ENCODE measurements at places on chromosomes 11 and 22.

DNA sequence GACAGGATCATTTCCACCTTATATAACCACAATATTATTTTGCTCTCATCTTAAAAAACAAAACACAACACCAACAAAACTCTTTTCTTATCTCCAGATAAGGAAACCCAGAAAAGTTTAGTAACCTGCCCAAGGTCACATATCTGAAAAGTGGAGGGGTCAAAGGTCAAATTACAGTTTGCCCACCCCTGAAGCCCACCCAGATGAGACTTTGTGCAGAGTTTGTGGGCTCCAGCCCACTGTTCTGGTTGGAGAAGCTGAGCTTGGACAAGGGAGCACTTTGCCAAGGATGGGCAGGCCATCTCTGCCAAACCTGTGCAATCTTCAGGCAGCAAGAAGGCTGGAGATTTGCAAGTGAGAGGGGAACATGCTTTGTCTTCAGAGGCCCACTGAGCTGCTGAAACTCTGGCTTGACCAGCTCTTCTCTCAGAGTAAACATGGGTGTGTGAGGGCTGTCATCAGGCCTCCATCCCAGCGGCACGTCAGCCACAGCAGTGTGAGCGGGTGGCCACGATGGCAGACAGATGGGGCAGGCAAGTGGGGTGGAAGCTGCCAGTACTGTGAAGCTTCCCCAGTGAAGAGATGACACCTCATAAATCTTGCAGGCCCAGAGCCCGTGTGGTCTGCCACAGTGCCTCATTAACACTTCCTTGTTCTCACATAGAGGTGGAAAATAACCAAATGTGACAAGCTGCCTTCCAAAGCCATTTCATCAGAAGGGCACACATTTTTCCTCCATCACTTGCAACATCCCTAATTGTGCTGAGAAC, 111.8 kb downstream of the CCDC81 start:
- no peak for DNase-seq

GRCh38 chr11:42036201-42036600, 576.7 kb upstream of the LRRC4C start:
- DNase-seq = no peak

GRCh38 chr11:69931994-69932910, 113.0 kb upstream of the FGF3 start:
- DNase-seq = no peak

GRCh38 chr11:21588754-21589153, 604.1 kb upstream of the ANO5 start:
- DNase-seq = no peak

- no peak for DNase-seq
Observed at GRCh38 chr11:34267013-34267412, 90.8 kb downstream of the ABTB2 start.

- DNase-seq = no peak
Observed at GRCh38 chr11:133829566-133829965, 15.7 kb downstream of the SPATA19 start.

DNA sequence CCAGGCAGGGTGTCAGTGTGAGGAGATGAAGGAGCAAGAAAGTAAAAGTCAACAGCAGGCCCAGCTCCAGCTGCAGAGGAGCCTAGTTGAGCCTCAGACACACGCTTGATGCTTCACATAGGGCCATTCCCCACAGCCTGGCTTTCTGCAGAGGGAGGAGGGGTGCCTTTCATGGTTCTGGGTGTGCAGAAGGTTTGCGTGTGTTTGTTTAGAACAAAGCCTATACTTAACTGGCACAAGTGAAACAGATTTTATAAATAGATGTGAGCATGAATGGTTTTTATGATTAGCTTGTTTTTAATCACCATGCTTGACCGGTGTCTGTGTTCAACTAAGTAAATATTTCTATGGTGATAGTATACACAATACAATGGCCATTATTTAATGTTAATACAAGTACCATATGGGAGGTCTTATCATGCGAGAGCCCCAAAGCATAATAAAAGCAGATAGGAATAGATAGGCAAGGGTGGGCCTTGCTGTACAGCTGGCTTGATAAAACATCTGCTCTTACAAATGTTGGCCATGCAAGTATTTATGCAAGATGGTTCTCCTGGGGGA, 290.2 kb downstream of the ETS1 start:
- peak; percentile 37 for DNase-seq

DNA sequence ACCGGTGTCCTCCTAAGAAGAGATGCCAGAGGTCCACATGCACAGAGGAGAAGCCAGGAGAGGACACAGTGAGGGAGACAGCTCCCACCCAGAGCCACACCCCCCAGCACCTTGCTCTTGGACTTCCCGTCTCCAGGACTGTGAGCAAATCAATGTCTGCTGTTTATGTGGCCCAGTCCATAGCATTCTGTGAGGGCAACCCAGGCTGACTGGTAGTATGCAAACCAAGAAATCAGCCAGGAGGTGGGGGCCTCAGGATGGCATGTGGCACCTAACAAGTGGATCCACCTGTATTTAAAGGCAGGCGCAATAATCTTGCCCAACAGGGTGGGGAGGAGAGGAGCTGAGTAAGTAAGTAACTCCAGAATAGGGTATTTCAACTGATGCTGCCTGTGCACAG, 136.4 kb downstream of the BRD1 start:
- no peak for DNase-seq

DNA sequence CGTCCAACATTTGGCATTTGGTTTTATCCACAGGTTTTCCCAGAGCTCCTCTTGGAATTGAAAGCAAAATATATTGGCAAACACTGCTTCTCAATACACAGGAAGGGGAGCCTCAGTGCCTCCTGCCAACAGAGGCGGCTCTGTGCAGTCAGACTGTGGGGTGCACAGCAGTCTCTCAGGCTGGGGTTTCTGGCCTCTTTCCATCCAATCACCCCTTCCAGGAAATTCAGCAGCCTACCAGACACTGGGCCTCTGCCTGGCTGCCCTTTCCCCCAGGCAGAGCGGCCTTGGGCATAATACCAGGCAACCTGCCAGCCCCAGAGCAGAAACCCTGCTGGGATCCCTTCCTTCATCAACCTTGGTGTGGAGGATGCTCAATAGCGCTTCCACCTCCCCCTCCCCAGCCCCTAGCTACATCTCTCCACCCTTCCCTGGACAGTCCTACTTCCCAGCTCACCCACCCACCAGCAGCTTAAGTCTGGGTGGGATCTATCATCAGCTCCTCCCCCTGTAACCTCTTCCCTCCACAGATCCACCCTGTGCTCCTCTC, 17.8 kb upstream of the RAPSN start:
- no peak for DNase-seq

DNA sequence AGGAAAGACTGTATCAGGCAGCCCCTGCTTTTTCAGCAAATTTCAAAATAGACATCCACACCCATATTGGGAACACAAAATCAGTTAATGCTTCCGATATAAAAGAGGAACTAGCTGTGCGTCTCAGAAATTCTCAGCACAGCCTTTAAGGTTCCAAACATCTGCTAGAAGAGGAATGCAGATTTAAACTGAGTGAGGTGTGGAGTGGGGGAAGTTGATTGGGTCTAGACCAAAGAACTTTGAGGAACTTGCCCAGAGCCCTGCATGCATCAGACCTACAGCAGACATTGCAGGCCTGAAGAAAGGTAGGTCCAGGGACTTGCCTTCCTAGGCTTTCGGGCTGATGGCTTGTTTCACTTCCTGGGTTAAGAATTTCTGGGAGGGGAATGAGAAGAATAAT, at the start of gene MS4A4A:
Gene MS4A4A, plus strand, starts transcription at position 255 of the 400 bp plus-strand sequence. Its CDS starts 10 bp downstream, at position 265.
- no peak for DNase-seq

- no peak for DNase-seq
Observed at GRCh38 chr11:60282286-60282685, 1.8 kb downstream of the MS4A4A start.

GRCh38 chr11:65916391-65916790, 2.5 kb downstream of the C11orf68 start:
- no peak for DNase-seq

DNA sequence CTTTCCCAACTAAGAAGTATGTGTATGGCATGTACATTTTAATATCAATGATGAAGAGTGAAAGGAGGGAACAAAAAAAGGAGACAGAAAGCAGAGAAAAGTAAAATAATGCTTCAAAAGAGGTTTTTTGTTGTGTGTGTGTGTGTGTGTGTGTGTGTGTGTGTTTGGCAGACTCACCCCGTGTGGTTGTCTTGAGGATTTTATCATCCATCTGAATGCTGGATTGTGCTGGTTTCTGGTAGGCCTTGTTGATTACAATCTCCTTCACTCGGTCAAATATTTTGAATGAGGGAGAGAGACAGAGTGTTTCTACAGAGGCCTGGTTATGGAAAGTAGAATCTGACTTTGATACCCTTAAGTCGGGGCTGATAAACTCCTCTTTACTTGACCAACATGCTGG, 128.5 kb downstream of the ENTHD1 start:
- DNase-seq = no peak

GRCh38 chr11:35907648-35908431, 36.0 kb upstream of the LDLRAD3 start:
- peak; percentile 58 for DNase-seq

DNA sequence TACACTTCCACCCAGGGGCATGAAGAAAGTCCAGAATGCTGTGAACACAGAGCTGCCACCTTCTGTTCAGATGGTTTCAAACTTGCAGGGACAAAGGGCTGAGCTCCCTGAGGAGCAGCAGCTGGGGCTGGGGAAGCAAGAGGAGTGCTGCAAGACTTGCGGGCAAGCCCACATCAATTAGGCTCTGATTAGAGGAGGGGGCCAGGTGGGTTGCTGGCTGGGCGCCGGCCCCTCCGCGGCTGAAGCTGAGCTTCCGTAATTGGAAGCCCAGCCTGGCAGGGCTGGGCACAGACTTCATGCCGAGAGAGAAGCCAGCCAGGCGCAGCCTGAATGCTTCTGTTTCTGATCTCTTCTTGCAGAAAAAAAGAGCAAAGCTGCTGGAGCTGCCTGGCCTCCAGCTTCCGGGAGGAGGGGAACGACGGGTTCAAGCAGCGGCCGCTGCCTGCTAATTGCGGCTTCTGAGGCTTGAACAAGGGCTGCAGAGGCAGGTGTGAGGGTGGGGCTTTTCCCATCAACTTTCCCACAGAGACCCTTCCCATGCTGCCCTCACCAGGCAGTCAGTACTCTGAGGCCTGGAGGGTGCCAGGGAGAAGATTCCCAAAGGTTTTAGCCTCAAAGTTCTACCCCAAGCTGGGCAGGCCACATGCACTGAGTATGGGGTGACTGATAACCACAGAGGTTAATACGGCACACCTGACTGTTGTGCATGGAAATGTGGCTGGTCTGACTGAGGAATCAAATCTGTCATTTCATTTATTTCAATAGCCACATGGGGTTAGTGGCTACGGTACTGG, 91.1 kb upstream of the LMO1 start:
- no peak for DNase-seq

DNA sequence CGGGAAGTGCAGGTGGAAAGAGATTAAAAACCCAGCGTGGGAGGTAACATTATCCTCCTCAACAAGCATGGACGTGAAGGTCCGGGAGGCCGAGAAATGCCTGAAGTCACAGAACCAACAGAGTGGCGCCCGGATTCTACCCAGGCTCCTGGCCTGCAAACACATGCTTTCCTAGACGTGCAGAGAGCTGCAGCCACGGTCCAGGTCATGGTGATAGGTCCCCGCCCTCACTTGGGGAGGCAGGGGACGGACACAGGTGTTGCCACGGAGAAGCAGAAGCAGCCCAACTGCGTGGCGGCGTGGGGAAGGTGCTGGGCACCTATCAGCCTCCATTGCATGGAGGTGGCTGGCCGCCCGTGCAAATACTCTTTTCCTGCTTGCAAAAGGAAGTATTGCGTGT, 148.8 kb downstream of the MPPED1 start:
- no peak for DNase-seq

DNA sequence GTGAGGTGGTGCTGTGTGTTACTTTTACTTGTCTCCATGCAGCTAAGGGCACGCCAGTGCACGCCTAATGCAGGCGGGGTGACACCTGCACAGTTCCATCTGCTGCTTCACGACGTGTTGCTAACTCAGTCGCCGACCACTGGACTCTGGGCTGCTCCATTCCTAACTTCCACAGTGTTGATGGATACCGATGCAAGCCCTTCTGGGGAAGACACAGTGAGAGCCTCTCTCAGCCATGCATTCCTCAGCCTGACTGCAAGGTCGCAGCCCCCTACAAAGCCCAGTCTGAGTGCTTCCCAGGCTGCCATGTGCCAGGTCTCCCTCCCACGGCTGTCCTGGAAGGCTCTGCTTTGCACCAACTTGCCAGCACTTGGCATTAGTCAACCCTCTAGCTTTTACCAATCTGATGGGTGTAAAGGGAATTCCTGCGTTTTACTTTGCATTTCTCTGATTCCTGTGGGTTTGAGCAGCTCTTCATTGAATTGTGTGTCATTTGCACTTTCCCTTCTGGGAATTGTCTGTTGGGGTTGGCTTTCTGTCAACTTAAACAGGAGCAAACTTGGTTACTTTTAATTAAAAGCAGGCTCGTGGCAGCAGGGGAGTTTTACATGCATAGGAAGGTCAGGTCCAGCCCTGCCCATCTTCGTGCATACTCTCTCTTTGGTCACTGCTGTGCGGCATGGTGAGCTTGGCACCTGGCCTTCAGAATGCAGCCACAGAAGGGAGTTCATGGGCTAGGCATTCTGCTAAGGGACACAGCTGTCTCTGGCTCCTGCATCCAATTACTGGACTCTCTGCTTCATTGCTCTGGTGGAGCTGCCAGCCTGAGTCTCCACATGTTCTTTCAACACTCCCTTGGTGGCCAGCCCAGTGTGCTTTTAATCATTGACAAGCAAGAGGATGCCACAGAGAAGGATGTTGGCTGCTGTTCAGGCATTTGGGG, 34.6 kb upstream of the SHANK2 start:
- peak; percentile 53 for DNase-seq

- DNase-seq = peak; percentile 98
Observed at GRCh38 chr11:122197066-122197987, 81.3 kb upstream of the BLID start.

DNA sequence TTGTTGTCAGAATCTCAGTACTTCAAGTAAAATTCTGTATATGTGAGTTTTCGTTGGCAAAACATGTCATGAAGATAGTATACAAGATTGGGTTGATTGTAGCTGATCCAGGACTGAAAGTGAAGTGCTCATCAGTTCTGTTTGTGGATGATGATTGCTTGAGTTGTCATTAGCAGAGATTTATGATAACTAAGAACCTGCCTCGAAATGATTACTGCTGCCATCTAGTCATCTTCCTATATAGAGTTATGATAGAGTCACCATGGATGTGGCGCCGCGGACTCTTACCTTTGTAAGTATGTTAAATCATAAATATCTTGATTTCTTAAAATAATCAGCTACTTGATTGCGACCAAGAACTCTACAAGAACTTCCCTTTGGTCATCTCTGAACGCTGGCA, 27.9 kb upstream of the MYO18B start:
- DNase-seq = no peak

DNA sequence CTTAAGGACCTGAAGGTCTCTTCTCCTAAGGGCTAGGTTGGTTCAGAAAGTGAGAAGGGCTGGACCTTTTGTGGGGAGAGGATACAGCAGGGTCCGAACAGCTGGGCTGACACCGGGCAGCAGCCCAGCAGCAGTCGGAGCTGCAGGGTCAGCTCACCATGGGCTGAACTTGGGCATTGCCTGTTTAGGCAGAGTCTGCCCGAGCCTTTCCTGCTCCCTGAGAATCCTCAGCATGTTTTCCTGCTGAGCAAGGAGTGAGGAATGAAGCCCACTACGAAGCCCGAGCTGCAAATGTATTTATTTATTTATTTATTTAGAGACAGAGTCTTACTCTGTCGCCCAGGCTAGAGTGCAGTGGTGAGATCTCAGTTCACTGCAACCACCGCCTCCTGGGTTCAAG, 83.9 kb downstream of the PTPRJ start:
- DNase-seq = peak; percentile 81

GRCh38 chr22:44894782-44895181, 115.0 kb downstream of the PHF21B start:
- DNase-seq = no peak

GRCh38 chr22:31726692-31727091, 23.2 kb downstream of the PRR14L start:
- no peak for DNase-seq

- DNase-seq = peak; percentile 70
Observed at GRCh38 chr22:44975427-44976262, 34.2 kb downstream of the PHF21B start.
